NCI-H2029 (cell line): ENCODE measurements at places on chromosomes 7 and 10.

DNA sequence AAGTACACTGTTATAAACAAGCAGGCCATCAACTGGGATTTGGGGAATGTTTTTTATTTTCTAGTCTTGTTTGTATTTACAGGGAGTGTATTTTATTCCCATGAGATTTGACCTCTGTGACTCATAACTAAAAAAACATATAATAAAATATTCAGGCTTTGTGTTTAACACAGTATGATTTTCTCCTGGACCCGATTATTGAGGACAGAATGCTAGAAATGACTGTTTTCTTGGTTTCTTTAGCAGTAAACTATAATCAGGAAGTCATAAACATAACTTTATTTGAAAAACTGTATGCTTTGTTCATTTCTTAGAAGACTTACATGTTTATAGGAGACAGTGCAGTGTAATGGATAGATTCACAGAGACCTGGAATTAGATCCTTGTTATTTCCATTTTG lies 2.1 kb downstream of the NHLRC2 start:
- no peak for DNase-seq

DNA sequence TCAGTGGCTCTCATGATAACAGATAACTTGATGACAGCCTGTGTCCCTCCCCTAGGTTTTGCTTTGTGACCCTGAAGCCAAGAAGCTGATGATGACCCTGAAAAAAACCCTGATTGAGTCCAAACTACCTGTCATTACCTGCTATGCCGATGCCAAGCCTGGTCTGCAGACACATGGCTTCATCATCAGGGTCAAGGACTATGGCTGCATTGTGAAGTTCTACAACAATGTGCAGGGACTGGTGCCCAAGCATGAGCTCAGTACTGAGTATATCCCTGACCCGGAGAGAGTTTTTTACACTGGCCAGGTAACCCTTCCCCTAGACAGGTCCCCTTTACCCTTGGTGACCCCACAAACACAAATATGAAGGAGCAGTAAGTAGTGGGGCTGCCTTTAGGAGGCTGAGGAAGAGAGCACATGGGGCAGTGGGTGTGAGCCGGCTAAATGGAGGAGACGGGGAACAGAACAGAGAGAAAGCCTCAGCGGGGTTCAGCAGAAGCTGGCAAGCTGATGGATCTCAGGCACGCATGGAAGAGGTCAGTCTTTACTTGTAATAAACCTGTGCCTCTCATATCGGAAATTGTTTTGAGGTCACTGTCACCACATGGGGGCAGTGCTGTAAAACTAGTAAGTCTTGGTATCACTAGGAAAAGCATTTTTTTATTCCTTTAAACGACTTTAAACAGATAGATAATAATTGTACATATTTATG lies 20.2 kb downstream of the PDCD11 start:
- DNase-seq: no peak

DNA sequence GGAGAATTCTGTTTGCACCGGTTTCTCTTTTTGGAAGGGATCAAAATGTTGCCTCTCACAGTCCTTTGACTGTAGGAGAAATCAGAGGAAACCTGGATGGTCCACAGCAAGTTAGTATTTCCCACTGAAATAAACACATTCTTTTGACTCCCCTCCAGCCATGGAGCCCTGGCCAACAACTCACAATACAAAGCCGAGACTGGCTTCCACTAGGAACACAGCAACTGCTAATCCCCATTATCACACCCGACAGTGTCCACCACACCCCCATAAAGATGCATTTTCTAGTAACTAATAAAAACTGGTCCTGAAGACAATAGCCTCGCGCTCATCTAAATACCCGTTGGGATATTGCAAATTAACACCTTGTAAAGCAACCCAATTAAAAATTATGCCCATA lies 798 bp upstream of the MACROH2A2 start:
- DNase-seq: no peak

GRCh38 chr7:37703361-37703760 lies 19.8 kb downstream of the GPR141 start:
- DNase-seq: no peak

GRCh38 chr7:158743219-158743618 lies 38.6 kb upstream of the NCAPG2 start:
- no peak for DNase-seq

- no peak for DNase-seq
Measured at GRCh38 chr7:70925411-70926115, 206.4 kb upstream of the GALNT17 start.

DNA sequence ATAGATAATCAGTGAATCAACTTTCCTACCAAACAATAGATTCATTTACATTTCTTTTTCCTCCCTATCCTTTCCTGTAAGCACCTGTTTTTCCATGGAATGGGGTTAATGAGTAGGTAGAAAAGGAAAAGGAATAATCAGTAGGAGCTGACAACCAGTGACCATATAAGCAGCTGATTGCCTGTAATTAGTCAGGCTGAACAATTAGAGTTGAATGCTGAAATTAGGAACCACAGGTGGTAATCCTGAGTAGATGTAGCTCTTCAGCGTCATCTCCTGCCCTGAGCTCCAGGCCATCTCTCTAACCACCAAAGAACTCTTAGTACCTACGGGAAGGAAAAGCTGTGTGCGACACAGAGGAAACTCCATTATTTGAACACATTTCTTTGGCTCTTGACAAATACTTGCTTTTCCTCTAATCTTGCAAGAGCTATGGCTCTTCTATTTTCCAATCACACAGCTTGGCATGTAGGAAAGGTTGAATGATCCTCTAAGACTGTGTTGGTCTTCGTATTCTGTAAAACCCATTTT lies 63.8 kb downstream of the KLHDC10 start:
- no peak for DNase-seq

DNA sequence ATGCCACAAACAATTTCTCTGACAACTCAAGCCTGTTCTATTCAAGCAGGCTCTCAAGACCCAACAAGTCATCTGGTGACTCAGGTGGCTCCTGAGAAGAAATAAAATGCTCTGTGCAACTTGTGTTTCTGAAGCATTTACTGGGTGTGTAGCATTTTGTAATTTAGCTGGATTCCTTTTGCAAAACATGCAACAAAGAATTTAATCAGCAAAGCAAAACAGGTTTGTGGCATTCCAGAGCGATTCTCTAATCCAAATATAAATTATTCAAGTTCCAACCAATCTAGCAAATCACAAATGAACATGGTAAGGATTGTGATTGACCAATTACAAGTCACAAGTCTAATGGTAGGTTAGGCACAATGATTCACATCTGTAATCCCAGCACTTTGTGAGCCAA lies 39.8 kb upstream of the C10orf67 start:
- DNase-seq: no peak

DNA sequence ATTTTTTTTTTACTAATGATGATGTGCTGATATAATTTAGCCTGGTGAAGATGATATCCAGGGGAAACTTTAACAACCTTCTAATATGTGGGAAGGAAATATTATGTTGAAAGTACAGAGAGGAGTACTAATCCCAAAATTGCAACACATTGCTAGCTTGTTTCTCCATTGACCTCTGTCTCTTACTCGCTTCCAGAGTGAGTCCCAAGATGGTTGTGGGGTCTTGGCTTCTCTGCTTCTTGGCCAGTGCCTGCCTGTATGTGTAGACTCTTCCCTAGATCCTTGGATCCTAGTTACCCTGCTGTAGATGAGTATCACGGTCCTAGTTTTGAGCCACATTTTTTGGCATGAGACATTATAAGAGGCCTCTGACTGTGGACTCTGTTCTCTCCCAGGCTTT lies 17.5 kb downstream of the BMPER start:
- no peak for DNase-seq

DNA sequence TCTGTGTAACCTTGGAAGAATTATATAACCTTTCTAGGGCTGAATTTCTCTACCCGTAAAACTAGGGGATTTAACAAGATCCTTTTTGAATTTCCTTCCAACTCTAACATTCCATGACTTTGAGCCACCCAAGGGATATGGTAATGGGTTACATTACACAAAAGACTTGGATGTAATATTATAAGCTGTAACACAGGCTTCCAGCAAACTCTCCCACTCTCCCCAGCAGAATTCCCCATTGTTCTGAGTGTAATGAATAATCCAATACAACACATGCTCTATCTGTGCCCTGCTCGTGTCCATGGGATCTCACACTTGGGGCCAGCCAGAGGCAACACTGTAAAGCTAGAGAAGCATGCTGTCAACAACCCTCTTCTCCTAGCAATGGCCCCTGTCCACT lies 790.6 kb upstream of the AUTS2 start:
- DNase-seq: no peak

- DNase-seq: no peak
Measured at GRCh38 chr10:124106241-124106879, 13.0 kb upstream of the CHST15 start.

DNA sequence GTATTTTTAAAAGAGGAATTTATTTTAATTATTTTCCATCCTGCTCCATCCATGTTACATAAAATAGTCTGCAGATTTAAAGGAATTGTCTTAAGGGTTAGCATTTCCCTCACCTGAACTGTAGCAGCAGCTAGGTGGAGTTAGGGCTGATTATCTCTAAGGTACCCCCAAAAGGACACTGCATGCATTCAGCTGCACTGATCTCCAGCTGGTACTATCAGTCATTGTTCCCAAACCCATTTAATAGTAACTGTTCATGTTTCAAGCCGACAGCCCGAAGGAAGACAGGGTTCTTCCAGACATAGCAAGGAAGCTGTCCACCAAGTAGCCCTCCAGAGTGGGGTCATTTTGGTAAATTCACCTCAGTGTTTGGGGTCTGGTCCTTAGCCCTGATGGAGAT lies 48.7 kb downstream of the FAM171A1 start:
- no peak for DNase-seq

DNA sequence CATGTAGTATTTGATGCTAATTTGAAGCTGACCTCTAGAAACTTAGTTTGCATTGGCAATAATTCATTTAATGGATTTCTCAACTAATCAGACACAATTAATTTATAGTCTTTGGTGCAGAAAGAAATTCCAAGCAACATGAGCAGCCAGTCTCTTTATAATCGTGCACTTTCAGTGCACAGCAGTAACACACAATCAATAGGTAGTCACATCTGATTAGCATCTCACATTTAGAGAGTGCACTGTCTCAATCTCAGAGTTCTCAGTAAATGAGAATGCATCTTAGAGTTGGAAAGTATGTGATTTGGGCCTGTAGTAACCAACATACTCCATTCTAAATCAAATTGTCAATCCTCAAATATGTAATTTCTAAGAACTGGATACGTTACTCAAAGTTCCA lies 377.6 kb downstream of the POM121L12 start:
- no peak for DNase-seq

GRCh38 chr10:72524489-72524888 lies 101.4 kb downstream of the MICU1 start:
- DNase-seq: no peak

- DNase-seq: no peak
Measured at GRCh38 chr10:61785473-61786105, 115.9 kb upstream of the ARID5B start.

DNA sequence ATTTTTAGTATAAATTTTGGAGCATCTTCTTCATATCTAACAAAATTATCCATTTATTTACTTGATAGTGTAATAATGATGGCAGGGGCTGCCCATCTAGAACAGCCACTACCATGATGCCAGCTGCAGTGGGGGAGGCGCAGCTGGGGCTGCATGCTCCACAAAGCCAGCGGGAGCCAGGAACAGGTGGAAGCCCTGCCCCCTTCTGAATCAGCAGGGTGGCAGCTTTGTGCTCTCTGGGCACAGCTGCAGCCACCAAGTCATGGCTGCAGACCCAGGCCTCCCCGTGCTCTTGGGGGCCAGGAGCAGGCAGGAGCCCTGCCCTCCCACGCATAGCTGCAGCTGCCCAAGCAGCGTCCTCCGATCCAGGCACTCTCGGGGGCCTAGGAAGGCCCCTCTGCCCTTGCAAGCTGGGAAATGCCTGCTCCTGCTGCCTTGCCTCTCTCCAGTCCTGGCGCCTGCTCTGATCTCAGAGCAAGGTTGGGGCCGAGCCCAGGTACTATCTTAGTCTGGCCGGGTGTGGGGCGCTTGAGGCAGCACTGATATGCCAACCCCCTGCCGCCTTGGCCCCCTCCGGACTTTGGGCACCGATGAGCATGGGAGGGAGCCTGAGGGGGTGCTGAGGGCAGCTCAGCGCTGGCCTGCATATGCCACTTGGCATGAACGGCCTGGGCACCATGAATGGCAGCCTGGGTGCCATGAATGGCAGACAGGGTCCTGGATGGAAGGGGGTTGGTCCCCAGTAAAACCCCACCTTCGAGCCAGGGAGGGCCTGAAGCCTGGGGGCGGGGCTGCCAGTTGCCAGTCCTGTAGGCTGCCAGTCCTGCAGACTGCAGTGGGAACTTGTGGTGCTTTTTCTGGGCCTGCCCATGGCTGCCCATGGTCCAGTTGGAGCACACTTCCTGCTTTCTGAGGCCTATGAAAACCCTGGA lies 1110.8 kb upstream of the POT1 start:
- DNase-seq: no peak

- peak; percentile 59 for DNase-seq
Measured at GRCh38 chr10:132518572-132519381, 18.8 kb upstream of the INPP5A start.

DNA sequence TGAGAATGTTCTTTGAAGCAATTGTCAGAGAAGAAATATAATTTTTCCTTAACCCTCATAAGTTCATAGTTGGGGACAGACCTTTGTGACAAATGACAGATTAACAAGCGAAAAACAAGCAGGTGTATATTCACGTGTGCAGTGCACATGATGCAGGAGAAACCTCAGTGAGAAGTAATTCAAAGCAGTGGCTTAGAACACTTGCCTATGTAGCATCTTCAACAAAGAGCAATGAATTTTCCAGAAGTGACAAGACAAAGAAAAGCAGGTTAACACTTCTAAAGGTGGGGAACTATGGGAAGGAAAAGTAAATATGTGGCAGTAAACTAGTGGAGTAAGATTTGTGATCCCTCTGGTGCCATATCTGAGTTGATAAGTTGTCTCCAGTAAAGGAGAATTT lies 65.8 kb downstream of the MCU start:
- DNase-seq: no peak
